ENCODE measurements at places on chromosomes 5 and 9. TPM values are rescaled to one million over a fixed set of nuclear protein-coding genes. Genes with fewer than 3 reads are reported as not detected.

The GBGT1 gene
- total RNA-seq: 42.9 TPM

The IL3 gene
- not detected for total RNA-seq

The PCDHB12 gene
- total RNA-seq: 10.1 TPM

The CCDC187 gene
- total RNA-seq: 16.8 TPM

The SPINK1 gene
- total RNA-seq: 4.0 TPM

The CDH10 gene
- 0.28 TPM for total RNA-seq

The GABRB2 gene
- 6.8 TPM for total RNA-seq

The MYMK gene
- total RNA-seq: not detected

The FAT2 gene
- total RNA-seq: 0.57 TPM

The STK32A gene
- total RNA-seq: 7.1 TPM

GRCh38 chr9:106954558-106954957, 91.6 kb downstream of the ZNF462 start:
- H3K4me1 ChIP-seq: no peaks in the 10 kb centered on the region
- no peak overlapping the region for H3K27ac ChIP-seq
- H3K36me3 ChIP-seq: peaks cover 25% of the 10 kb centered on the region
- DNase-seq: no peak

DNA sequence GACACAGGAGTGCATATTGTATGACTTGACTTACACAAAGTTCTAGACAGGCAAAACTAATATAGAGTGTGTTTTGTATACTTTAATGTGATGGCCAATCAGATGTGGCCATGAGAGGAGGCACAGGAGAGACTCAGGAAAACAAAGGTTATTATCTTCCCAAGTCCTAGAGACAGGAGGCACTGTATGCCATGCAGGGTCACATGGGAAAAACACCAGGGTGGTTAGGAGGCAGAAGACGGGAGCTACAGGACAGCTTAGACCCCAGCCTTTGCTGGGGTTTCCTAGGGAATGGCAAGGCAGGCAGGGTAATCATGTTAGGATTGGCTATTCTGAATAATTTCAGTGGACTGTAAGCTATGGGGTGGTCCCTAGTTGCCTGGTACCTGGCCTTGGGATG, 16.2 kb downstream of the TRPM3 start:
- no peaks in the 10 kb centered on the region for H3K4me1 ChIP-seq
- H3K27me3 ChIP-seq: no peaks in the 10 kb centered on the region

- no peak overlapping the region for H3K4me3 ChIP-seq
- H3K27ac ChIP-seq: no peak overlapping the region
- H3K27me3 ChIP-seq: no peaks in the 10 kb centered on the region
- no peaks in the 10 kb centered on the region for H3K36me3 ChIP-seq
- H3K4me1 ChIP-seq: no peaks in the 10 kb centered on the region
- DNase-seq: no peak
Observed at GRCh38 chr5:31743678-31744077, 104.7 kb downstream of the PDZD2 start.

DNA sequence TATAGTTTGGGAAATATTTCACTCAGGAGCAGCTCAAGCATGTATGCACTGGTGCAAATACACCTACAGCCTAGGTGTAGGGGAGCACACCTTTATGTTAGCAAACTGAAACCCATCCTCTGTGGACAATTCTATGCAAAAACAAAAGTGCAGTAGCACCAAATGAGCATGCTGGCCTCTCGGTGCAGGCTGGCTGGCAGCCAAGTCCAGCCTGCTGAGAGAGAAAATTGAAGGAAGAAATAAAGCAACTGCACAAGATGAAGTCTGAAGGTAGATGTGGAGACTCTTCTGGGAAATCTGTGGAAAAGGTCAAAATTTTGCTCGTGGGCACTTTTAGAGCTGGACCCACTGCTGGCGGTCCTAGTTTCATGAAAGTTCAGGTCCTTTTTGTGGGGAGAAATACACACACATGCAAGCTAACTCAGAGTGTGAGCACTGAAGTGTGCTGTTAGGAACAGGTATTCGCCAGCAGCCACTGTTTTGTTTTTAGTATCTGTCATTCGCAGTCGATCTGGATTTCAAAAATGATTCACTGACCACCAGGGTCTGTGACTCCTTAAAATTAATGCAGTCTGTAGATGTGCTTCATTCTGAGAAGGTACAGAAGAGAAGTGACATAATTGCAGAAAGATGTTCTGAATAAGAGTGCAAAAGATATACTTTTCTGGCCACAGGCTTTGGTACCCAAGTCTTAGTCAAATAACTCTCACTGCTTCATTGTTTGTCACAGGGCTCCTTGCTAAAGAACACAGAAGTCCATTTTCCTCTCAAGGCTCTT, 281.7 kb downstream of the PARP8 start:
- no peak overlapping the region for H3K27ac ChIP-seq
- peak; percentile 21 for DNase-seq
- H3K36me3 ChIP-seq: no peaks in the 10 kb centered on the region
- H3K27me3 ChIP-seq: no peaks in the 10 kb centered on the region
- no peak overlapping the region for H3K4me3 ChIP-seq
- H3K4me1 ChIP-seq: no peaks in the 10 kb centered on the region

- peaks cover 2% of the 10 kb centered on the region for H3K4me1 ChIP-seq
- H3K4me3 ChIP-seq: no peak overlapping the region
- H3K27me3 ChIP-seq: peaks cover 12% of the 10 kb centered on the region
- DNase-seq: no peak
Observed at GRCh38 chr9:84146893-84147710, 166.5 kb downstream of the RMI1 start.

DNA sequence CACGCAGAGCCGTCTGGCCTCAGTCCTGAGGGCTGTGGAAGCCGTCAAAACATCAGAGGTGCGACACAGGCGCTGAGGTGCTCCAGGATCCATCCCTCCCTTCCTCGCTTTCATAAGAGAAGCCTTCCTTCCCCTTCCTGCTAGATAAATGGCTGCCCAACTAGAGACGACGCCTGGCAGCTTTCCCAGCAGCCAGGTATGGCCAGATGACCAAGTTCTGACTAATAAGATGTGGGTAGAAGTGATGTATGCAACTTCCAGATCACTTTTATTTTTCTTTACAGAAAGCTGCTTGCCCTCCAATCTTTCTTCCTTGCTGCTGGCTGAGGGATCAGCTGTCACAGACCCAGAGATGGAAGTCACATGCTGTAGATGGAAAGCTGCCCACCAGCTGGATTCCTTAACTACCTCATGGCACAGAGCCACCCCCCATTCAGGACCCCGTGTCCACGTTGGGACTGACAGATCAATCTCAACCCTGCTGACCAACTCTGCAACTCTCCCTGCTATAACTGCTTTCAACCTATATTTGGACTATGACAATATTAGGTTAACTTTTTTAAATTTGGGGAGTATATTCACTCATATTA, 8.8 kb downstream of the MAPK9 start:
- H3K27me3 ChIP-seq: no peaks in the 10 kb centered on the region
- H3K27ac ChIP-seq: no peak overlapping the region
- H3K4me1 ChIP-seq: peaks cover 8% of the 10 kb centered on the region
- H3K4me3 ChIP-seq: no peak overlapping the region

- peaks cover 2% of the 10 kb centered on the region for H3K36me3 ChIP-seq
- H3K27ac ChIP-seq: no peak overlapping the region
- peak; percentile 75 for DNase-seq
- H3K4me1 ChIP-seq: no peaks in the 10 kb centered on the region
Observed at GRCh38 chr9:34675048-34675714, 12.7 kb upstream of the CCL27 start.

DNA sequence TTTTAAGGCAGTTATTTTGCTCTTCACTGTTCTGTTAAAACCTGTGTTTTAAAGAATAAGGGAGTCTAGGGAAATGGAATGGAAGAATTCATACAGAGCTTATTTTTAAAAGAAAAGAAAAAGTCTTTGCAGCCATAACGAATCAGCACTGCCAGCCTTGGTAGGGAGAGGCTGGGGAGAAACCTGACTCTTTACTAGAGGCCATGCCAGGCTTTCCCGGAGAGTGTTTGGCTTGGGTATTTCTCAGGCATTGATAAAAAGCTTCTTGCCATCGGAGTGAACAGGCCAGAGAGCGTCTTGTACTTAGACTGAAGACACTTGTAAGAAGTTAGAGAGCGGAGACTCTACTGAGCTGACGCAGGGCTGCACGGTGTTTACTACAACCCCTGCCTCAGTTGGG, 72.7 kb upstream of the NFIL3 start:
- no peak overlapping the region for H3K4me3 ChIP-seq
- H3K27ac ChIP-seq: no peak overlapping the region
- no peak for DNase-seq

DNA sequence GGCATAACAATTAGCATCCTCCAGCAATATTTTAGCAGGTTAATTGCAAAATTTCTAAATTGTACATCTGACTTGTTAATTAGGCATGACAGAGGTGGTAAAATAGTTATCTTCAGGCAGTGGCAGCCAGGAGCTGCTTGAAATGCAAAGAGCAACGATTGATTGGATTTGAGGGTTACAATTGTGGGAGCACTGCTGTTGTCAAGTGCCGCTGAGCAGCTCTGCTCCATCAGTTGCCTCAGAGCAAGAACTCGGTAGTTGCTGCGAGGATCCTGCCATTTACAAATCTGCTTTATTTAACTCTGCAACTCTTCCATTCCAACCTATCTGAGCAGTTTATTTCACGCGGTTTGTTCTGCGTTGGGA, 12.6 kb downstream of the PBX3 start:
- peaks cover 8% of the 10 kb centered on the region for H3K4me1 ChIP-seq
- H3K27me3 ChIP-seq: no peaks in the 10 kb centered on the region
- DNase-seq: no peak
- H3K4me3 ChIP-seq: no peak overlapping the region
- H3K27ac ChIP-seq: no peak overlapping the region
- H3K36me3 ChIP-seq: no peaks in the 10 kb centered on the region

- H3K4me1 ChIP-seq: peaks cover 8% of the 10 kb centered on the region
- no peaks in the 10 kb centered on the region for H3K27me3 ChIP-seq
- H3K27ac ChIP-seq: no peak overlapping the region
- H3K4me3 ChIP-seq: no peak overlapping the region
- H3K36me3 ChIP-seq: no peaks in the 10 kb centered on the region
Observed at GRCh38 chr9:2599896-2600295, 21.7 kb upstream of the VLDLR start.

- no peak overlapping the region for H3K27ac ChIP-seq
- H3K4me1 ChIP-seq: no peaks in the 10 kb centered on the region
- DNase-seq: no peak
- no peaks in the 10 kb centered on the region for H3K36me3 ChIP-seq
- no peak overlapping the region for H3K4me3 ChIP-seq
Observed at GRCh38 chr5:153340738-153341137, 149.7 kb upstream of the GRIA1 start.
